ENCODE measurements at places on chromosomes 11 and 22.

DNA sequence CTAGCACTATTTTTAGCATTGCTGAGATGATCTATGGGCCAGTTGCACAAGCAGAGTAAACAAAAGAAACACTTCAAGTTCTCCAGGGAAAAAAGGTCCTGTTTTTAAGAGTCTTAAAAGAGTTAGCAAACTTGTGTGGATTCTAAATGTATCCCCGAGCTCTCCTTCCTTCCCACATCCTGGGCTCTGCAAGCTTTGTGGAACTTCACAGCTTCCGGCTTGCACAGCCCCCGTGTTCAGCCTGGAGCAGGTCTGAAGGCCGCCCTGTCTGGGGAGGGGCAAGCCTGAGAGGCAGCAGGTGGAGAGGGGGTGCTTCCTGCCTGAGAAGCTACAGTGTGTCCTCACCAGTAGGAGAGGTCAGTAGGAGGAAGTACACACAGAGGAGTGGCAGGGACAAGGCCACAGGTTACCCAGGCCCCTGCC, 35.1 kb upstream of the SUSD2 start:
- no peak for DNase-seq

DNA sequence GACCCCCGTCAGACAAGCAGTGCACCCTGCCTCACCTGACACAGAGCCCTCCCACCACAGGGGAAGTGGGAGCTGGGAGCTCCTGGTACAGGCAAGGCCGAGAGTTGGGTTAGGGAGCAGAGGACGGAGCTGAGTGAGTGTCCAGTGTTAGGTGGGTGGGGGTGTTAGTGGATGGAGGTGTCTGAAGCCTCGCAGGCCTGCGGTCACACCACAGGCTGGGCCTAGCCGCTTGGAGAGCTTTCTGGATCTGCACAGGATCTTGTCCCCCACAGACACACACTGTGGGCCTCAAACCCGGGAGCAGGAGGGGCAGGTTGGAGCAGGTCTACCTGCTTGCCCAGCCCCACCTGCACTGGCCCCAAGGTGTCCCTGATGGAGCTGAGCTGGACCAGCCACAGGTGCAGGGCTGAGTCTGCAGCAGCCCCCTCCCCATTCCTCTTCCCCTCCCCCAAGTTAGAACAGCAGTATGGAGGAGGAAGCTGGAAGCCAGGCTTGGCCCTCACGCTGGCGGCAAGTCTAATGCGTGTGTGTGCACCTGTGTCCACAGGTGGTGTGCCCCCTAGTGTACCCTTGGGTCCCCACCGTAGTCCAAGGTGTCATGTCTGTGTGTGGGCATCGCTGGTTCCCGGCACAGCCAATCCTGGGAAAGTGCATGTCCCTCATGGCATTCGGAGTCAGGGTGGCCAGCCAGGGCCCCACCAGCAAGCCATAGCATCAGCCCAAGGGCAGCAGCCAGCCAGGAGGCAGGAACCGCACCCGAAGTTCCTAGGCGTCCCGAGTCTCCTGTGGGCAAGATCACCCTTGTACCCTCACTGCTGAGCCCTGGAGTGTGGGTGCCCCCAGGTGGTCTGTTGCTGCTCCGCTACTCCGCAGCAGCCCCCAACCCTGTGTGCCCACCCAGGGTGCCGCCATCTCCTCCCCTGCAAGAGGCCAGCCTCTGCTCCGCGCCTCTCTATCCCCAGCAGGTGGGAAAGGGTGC, 2.0 kb upstream of the GATD1 start:
- no peak for DNase-seq

- DNase-seq, result peak; percentile 29
Observed at GRCh38 chr11:47768101-47768612, 1.0 kb upstream of the FNBP4 start.

DNA sequence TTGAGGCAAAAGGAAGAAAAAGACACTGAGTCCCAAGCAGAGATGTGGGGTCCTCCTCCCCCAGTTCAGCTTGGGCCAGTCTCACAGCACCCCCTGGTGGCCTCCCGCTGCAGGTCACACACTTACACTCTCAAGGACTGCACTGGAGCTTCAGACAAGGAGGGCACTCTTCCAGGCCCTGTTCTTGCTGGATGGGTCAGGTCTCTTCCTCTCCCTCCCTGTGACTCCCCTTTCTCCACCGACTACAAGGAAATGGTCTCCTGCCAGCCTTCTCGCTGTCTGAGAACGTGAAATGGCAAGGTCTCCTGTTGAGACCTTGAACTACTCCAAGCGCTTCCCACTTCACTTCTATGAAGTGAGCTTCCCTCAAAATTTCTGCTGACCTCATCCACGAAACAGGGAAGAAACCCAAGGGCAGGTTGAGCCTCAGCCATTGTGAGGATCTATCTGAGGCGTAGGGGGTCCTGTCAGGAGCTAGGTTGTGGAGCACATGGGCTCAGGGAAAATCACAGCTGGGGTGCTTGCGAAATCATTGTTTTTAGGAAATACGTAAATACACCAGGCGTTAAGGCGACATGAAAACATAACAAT, 11.2 kb upstream of the IGLL1 start:
- peak; percentile 59 for DNase-seq

DNA sequence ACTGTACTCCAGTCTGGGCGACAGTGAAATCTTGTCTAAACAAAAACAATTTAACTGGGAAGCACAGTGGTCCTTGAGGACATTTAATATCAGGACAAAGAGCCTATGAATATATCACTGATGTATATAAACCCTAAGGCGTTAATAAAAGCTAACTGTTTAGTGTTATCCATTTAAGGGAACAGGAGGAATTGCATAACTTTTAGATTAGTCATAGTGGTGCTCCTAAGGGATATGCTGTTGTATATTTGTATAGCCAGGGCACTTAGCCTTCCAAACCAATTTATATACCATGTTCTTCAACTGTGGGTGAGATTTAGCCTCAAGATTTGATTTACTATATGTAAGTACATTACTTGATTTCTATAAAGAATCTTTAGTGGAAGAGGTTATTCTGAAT, 3.0 kb upstream of the CHEK1 start:
- DNase-seq, result no peak

DNA sequence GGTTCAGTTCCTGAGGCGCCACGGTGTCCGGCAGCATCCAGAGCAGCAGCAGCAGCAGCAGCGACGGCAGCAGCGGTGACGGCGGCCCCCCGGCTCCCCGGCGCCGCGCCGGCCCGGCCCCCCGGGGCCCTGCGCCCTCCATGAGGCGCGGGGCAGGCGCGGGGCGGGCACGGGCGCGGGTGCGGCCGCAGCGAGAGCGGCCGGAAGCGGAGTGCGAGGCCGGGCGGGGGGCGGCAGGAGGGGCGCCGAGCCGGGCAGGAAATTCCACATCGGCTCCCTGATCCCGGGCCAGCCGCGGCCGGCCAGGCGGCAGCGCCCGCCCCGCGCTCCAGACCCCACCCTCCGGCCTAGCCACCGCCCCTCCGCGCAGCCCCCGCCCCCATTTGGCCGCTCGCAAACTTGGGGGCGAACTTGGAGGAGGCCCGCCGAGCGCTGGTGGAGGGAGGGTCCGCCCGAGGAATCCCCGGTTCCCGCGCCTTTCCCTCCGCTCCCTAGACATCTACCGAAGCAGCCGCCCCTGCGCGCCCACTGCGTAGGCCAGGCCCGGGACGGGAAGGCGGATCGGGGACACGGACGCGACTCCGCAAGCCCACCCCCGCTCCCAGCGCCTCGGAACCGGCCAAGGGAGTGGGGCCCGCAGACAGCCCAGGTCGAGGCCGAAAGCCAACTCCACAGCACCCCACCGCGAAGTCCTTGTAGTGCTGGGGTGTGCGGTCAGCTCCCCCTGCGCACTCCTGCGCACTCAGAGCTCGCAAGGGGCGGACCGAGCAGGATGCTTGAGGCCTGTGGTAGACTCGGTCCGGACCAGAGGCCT, at the start of gene SCARF2:
Gene SCARF2 (minus strand): TSS at position 213 of the 814 bp plus-strand sequence. CDS start 71 bp downstream, at position 142.
- DNase-seq, result no peak

DNA sequence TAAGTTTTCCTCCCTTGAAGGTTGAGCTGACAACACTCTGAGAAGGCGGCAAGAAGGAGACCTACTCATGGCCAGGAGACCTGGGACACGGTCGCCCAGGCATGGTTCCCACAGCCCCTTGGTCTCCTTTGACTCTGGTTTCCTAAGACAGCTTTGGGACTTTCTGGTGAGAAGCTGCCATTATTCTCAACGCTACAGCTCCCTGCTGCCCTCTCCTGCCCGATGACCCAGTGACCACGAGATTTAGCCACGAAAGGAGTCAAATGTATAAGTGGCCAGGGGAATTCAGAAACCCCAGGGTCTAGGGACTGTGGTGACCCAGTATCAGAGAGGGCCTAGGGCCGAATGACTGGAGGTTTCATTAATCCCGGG, 699 bp upstream of the SDF2L1 start:
- DNase-seq, result peak; percentile 20

GRCh38 chr22:22687638-22688500, 43.5 kb downstream of the GGTLC2 start:
- peak; percentile 5 for DNase-seq

GRCh38 chr11:62546244-62546928, at the start of gene AHNAK:
Gene AHNAK (minus strand): TSS chr11:62546806. CDS start chr11:62536098, 10,708 bp downstream.
- no peak for DNase-seq

- no peak for DNase-seq
Observed at GRCh38 chr11:122632181-122632824, 23.2 kb upstream of the UBASH3B start.

DNA sequence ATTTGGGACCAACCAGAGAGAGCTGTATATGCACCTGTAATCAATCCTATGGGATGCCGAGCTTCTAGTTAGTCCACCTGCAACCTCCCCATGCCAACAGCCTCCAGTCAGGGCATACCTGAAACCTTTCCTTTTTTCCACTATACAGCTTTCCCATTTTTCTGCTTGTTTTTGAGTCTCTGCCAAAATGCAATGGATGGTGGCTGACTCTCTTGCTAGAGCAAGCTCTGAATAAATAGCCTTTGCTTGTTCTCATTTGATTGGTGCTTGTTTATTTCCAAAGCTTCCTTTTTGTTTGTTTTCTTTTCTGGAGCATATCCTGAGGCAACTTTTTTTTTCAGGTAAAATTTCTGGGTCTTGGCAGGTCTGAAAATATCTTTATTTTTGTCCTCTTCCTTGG, 58.0 kb upstream of the PLET1 start:
- no peak for DNase-seq

GRCh38 chr11:45646275-45646927, 19.0 kb downstream of the CHST1 start:
- DNase-seq, result no peak

DNA sequence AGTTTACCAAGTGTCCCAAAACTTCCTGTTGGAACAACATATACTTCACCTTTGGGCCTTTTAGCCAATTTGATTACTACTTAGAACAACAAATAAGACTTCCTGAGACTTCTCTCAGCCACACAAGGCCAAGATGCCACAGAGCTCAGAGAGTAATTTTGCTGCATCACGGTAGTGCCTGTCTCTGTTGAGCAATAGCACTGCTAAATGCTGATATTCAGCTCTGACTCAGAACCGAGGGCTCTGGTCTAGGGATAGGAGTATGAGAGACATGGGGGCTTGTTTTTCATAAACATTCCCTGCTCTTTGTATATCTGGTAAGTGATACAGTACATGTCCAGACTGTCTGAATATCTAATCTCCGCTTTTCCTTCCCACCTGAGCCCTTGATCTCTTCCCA, 260.4 kb upstream of the ARHGAP20 start:
- DNase-seq, result no peak

- no peak for DNase-seq
Observed at GRCh38 chr22:48310740-48311139, 1516.9 kb downstream of the BRD1 start.

DNA sequence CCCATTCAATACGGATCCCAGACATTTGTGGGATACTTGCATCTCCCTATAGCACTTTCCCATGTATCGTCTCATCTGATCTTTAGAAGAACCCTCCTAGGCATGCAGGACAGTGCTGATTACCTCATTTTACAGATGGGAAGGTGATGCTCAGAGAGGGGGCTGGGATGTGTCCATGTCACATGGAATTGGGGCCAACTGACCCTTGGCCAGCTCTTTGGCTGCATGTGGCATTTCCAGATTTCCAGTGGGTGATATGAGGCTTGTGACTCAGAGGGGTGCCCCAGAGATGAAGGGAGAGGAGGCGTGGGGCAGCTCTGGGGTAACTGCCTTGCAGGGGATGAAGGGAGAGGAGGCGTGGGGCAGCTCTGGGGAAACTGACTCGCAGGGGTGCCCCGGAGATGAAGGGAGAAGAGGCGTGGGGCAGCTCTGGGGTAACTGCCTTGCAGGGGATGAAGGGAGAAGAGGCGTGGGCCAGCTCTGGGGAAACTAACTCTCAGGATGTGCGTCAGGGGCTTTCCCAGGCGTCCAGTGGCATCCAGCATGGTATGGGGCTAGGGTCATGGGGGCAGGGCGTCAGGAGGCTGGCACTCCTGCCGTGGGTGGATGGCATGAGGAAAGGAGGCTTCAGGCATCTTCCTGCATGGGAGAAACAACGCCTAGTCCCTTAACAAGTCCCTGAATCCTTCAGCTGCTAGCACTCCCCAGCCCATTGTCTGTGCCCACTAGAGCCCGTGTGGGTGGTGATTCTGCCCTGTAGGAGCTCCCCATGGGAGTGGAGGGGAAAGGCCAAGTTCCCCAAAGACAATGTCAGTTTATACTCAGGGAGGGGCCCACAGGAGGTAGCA, 11.9 kb upstream of the CERK start:
- DNase-seq, result no peak

DNA sequence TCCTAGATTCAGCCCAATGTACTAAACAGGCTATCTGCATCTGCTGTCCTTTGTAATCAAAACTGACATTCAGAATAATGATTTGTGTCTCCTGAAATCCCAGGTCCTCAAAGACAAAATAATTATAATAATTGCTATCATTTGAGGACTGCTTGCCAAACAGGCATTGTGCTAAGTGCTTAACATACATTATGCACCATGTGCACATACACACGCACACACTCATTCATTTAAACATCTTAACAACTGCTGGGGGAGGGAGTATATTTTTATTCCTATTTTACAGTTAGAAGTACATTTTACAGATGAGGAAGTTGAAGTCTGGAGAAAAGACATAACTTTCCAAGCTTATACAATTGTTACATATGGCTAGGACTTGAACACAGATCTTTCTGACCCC, 308.0 kb upstream of the ZC3H12C start:
- DNase-seq, result no peak
